Stimulated activated CD4-positive, alpha-beta T cell treated with anti-CD3 and anti-CD28 coated beads, Interleukin-1b, Interleukin-23, amount 100 ng/mL, for 48 hours (primary cell): ENCODE measurements at places on chromosomes 13 and 19.

- no peak for DNase-seq
Observed at GRCh38 chr13:42525035-42525504, 48.9 kb upstream of the TNFSF11 start.

DNA sequence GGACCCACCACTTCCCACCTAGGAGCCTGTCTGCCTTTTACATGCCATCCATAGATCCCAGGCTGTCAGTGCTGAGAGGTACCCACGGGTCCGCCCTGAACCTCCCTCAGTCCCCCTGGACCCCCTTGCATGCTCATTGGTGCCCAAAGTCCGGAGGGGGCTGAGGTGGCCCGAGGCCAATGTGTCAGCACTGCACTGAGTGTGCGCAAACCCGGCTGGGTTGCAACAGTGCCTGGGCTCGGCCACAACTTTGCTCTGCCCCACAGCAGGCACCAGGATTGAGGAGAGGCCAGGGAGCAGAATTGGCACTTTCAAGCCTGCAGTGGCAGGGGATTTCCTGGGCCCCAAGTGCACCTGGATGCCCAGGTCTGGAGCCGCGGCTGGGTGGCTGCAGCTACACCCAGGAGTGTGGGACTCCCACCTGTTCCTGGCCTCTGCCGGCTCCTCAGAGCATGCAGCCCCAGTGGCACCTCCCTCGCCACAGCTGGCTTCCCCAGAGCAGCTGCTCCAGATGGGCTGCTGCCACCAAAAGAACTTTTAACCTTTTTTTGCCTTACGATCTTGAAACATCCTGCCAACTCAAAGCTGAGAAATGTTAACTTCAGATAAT is 837.0 kb downstream of the SLITRK6 start:
- DNase-seq = no peak

DNA sequence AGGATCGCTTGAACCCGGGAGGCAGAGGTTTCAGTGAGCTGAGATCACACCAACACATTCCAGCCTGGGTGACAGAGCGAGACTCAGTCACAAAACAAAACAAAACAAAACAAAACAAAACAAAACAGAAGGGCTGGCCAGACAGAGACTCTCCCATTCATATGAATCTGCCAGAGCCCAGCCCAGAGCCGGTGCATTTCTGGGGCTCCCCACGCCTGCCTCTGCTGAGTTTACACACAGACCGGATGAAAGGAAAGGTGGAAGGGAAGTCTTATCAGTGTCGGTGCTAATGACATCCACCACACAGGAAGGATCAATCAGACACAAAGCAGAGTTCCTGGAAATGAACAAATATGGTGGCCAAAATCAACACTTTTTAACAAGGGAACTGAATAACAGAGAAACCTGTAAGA is 6.8 kb downstream of the TRAPPC6A start:
- peak; percentile 37 for DNase-seq

DNA sequence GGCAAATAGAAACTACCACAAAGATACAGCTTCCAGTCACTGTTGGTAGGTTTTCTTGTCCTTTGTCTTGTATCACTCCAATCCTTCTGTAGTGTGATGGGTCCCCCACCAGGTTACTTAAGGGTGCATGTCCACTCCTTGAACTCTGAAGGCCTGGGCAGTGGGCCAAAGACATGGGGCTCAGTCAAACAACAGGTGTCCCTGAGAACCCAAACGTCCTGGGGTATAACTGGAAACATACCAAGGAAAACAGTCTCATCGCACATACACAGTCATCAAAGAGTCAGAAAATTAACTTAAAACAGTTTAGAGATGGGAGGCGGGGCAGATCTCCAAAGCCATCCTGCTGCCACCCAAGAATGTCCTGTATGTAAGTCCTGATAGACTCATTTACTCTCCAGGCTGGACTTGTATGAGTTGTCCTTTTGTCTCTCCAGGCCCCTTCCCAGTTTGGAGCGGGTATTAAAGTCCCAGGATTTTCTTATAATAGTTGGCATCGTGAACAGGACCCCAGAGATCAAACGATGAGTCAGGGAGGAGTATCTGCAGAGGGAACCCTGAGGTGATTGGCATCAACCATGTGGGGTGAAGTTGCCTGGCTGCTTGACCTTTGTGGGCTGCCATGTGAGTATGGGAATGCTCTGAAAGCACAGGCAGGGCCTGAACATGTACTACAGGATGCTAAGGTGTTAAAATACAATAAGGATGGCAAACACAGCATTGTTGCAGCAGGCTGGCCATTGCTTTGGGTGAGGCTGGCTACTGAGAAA is 613.2 kb upstream of the KLF12 start:
- no peak for DNase-seq

- no peak for DNase-seq
Observed at GRCh38 chr19:16327169-16327475, 2.5 kb downstream of the KLF2 start.

DNA sequence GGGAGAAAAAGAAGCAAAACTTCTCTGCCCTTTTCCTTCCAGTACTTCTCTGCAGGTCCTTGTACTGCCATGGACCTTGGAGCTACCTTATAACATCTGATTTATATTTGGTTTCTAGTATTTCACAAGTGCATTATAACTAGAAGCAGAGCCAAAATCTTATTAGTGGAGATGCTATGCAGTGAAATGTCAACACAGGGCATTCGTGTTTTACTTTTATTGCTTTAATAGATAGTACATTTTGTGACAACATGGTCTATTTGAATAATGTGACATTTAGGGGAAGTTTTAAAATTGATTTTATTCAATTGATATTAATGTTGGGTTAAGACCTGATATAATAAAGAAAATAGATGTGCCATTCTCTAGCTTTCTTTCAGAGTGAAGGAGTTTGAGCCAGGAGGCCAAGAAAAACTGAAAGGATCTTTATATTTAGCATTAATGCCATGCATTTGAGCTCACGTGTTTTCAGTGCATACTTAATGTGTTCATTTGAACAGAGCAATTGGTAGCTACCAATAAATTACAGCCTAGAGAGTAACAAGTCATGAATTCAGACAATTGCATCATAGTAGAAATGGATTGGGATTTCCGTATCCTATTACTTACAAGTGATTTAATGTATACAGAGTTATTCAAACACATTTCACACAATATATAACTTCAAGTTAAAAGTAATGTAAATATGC is 863.8 kb downstream of the GPC5 start:
- no peak for DNase-seq
